Dorsolateral prefrontal cortex (tissue), 122 donors: ENCODE measurements at places on chromosomes 7 and 10.
A peak's percentile ranks its signal among the peaks of the same experiment; 100 is the strongest.

DNA sequence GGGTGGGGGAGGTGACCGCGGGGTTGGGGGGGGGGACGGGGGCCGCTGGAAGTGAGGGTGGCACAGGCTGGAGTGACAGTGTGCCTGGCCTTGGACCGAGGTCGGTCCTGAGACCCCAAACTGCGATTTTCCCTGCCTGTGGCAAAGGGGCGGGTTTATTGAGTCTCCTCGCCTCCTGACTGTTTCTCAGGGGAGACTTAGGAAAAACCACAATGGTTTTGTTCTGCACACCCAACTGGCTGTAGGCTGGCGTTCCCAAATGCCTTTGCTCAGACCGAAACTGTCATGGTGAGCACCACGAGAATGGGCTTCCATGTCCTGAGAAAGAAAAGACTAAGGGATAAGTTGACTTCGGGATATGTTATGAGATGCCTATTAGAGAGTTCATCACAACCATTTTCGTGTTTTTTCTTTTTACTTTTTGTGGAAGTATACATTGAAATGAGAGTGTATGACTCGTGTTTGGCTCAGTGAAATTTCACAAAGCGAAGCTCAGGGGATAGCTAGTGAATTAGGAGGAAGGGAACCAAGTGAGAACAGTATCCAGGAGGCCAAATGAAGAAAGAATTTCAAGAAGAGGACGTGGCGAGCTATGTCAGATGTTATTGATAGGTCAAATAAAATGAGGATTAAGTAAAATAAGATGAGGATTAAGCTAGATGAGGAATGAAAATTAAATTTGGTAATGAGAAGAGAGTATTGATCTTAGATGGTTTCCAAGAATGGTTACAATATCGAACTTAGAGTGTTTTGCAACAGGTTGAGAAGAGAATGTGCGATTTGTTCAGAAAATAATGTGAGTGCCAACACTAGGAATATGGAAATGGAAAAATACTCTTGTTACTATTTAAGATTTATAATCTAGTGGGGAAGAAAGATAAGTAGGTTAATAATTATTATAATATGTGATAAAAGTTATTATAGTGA, 918 bp downstream of the NET1 start:
- DNase-seq: no peak

GRCh38 chr7:5450549-5451327, 27.1 kb upstream of the TNRC18 start:
- peak; percentile 58 for DNase-seq

GRCh38 chr7:50204581-50204980, 99.9 kb upstream of the IKZF1 start:
- DNase-seq: no peak

DNA sequence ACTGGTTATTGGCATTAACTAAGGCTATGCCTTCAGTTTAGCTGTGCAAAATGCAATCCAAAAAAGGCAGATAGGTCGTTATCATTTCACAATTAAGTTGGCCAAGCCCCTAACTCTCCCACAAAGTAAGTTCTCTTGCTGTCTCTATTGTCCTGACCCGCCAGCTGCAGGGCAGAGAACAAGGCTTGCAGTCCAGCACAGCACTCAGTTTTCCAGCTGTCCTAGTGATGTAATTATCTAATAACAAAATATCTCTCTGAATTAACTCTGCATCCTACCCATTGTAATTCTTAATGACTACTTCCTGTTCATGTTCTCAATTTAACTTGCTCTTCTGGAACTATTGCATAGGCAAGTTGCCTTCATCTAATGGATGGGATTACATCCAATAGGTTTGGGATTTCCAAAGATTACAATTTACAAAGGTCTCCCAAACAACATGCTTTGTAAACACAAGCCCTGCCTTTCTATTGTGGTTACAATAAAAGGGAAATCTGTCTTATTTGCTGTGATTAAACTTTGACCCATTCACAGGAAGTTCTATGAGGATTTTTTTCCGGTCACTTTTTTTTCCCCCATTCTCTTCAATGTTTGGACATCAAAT, 55.2 kb downstream of the CDK6 start:
- peak; percentile 74 for DNase-seq

DNA sequence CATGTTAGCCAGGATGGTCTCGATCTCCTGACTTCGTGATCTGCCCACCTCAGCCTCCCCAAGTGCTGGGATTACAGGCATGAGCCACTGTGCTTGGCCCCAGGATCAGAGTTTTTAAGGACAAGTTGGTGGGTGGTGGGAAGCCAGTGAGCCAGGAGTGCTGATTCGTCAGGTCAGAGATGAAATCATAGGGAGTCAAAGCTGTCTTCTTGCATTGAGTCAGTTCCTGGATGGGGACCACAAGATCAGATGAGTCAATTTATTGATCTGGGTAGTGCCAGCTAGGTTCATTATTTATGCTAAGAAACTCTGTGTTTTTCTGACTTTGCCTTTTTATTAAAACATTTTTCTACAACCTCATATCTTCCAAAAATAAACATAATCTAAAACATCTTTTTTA, 423.8 kb downstream of the ARL4A start:
- no peak for DNase-seq

DNA sequence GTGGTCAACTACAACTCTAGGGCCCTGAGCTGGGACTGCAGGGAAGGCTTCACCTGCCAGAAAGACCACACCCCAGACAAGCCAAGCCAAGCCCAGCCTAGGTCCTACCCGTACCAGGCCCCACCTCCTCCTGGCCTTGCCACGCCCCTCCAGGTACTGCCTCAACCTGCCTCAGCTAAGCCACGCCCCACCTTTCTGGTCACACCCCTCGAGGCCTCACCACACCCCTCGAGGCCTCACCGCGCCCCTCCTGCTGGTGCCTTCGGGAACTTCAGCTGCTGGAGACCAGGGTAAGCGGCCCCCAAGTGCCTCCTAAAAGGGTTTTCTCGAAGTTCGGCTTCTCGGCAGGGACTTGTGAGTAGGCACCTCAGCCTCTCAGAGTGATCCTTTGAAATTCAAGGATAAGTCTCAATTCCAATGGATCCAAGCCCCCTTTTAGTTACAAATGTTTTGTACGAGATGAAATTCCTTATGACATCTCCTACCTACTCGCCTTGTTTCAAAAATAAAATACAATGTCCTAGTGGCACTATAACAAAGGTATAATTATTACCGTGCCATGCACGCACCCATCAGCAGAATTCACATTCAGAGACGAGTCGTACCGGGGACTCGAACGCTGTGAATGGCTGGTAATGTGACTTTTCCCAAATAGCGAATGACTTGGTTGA, 171.2 kb downstream of the ARHGAP21 start:
- no peak for DNase-seq

GRCh38 chr7:26865094-26865388, 651 bp upstream of the SKAP2 start:
- peak; percentile 64 for DNase-seq

DNA sequence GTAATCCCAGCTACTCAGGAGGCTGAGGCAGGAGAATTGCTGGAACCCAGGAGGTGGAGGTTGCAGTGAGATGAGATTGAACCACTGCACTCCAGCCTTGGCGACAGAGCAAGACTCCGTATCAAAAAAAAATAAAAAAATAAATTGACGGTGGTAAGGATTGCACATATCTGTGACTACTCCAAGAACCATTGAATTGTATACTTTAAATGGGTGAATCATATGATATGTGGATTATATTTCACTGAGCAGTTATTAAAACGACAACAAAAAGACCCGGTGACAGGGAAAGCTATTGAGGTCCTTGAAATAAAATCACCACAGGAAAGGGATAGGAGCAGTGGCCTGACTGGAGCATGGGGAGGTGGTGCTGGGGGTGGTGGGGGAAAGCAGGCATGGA, 31.2 kb upstream of the COMTD1 start:
- DNase-seq: no peak

- no peak for DNase-seq
Observed at GRCh38 chr7:141483044-141483443, 68.2 kb upstream of the AGK start.

DNA sequence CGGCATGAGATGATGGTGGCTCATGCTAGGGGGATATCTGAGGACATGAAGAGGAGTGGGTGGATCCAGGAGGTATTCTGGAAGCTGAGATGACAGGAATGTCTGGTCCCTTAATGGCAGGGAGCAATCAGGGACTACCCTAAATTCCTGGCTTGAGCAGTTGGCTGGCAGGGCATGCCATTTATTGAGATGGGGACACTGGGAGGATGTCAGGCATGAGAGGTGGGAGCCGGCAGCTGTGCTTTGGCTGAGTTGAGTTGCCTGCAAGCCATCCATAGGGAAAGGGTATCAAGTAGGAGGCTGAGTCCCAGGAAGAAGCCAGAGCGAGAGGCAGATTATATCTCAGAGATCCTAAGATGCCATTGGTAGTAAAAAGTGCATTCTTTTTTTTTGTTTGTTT, 69.6 kb downstream of the COL26A1 start:
- DNase-seq: no peak

- DNase-seq: no peak
Observed at GRCh38 chr10:69506487-69506833, 55.2 kb downstream of the TSPAN15 start.

DNA sequence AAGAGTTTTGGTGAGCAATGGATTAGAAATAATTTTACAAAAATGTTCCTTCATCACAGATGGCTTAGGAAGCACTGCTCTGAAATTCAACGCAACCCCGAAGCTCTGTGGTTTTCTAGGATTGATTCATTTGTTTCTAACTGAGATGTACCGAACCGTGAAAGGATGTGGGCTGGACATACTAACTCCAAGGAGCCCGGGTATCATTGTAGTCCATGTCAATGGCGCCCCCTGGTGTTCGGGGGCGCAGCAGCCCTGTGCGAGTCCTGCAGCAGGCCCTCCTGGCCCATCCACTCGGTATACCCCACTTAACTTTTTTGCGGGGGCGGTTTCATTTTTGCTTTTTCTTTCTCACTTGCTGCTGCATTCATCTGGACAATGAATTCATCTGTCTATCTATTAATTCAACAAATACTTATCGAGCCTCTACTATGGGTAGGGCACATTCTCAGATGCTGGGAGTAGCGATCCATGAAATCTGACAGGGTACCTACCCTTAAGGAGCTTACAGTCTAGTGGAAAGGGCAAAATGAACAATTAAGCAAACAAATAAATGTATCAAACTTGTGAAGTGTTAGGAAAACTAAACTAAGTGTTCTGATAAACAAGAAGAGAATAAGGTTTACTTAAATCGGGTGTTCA, 25.2 kb upstream of the ITPRID1 start:
- peak; percentile 54 for DNase-seq

GRCh38 chr10:52077814-52078213, 236.3 kb upstream of the DKK1 start:
- DNase-seq: no peak

GRCh38 chr7:36749282-36749960, 25.1 kb upstream of the AOAH start:
- no peak for DNase-seq

DNA sequence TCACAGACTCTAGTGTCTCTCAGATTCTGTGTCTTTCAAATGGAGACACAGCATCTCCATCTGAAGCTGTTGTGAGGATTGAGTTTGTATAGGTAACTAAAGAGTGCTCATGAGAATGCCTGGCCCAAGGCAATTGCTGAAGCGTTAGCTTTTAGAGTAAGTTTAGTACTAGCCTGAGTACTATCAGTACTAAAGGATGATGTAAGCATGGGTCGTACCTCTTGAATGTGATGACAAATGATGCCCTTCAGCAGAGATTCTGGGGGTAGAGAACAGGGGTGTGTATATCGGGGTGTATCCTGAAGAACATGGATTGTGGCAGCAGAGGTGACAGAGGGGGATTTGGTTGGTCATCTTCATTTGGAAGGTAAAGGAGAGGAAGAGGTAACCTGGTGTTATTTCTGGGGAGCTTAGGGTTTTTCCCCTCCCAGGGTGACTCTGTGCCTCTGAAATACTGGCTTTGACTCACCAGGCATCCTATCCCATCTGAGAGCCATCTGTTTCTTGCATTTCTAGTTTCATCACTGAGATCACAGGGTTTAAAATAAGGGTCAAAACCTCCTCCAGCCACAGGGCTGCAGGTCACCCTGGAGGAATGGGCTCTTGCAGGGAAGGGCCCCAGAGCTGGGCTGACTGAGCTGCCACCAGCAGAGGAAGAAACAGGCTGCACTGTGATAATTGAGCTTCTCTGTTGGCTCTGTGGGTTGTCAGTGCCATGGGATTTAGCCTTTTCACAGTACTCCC, 756.0 kb downstream of the KCNMA1 start:
- no peak for DNase-seq

DNA sequence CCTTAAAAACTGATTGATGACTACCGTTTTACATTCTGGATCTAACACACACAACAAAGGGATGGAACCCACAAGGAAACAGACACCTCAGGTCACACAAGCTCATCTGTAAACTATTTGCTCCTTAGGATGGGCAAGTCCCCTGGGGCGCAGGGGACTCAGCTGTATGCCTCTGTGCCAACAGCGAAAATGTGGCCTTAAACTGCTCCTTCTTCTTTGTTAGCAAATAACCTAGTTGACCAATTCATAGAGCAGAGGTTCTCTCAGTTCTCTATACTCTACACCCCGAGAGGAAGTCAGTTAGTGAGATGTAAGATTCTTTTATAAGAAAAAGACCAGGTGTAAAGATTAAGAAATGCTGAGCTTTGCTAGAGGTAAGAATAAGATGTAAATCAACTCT, 181.9 kb upstream of the PRSS58 start:
- no peak for DNase-seq

DNA sequence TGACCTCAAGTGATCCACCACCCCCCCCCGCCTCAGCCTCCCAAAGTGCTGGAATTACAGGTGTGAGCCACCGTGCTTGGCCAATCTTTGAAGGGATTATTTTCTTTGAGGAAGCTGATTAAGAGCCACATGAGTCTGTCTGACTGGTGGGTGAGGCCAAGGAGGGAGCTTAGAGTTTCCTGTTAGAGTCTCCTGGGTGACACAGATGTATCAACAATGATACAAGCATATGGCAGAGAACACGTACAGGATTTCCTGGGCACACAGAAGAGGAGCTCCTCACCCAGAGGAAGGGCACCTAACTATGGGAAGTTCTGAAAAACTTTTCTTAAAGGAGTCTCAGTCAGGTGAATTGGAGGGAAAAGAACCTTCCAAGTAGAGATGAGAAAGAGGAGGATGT, 69.4 kb downstream of the GOLGA7B start:
- no peak for DNase-seq

GRCh38 chr10:1425879-1426278, 311.4 kb downstream of the ADARB2 start:
- no peak for DNase-seq

- DNase-seq: no peak
Observed at GRCh38 chr7:47132471-47132870, 449.4 kb downstream of the TNS3 start.

GRCh38 chr10:114634609-114634979, 23.5 kb downstream of the ABLIM1 start:
- no peak for DNase-seq
